ENCODE measurements at places on chromosomes 13 and 19.

GRCh38 chr13:98521461-98522247 lies 55.3 kb downstream of the STK24 start:
- DNase-seq: no peak

DNA sequence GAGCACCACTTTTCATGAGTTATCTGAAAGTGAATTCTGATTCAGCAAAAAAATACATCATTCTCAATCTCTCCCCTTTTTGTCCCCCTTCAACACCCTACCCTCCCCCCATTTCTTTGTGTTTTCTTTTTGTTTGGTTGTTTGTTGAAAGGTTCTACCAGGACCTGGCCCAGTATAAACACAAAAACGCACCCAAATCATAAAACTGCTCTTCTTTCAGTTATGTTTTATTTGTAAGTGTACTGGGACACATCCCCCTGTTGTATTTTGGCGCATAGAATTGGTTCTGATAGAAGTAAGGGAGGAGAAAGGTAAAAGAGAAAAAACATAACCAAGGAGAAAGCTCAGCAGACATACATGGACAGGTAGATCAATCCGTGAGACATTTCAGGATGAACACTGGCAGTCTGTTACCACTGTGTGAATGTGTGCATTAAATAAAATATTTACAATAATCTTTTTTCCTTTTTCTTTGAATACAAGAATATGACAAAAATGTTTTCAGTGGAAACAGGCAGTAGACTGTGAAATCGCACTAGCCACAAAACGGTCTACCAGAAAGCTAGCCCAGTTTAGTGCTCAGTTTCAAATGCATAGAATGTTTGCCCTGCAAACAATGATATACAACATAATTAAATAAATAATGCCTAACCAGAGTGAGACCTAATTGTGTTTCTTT lies 4.2 kb downstream of the POU4F1 start:
- no peak for DNase-seq

GRCh38 chr13:72651144-72651543 lies 76.3 kb downstream of the MZT1 start:
- DNase-seq: no peak

GRCh38 chr13:52850396-52851136 lies 2.1 kb upstream of the PCDH8 start:
- DNase-seq: no peak

DNA sequence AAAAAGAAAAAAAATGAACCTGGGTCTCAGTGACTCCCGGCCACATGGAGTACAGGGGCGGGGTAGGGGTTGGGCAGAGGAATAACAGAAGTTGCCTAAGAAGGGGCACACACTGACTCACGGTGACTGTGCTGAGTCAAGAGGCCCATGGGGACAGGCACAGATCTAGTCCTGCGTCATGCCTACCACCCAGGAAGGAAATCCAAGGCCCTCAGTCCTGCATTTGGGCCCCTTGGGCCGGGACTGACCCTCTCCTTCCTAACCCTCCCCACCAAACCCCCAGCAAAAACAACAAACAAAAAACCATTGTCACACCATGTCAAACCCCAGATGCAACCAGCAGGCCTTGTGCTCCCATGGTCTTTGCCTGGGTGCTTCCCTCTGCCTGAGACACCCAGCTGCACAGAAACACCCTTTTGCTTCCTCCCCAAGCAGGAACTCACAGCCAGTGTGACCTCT lies 9.6 kb upstream of the NOTCH3 start:
- no peak for DNase-seq

- peak; percentile 85 for DNase-seq
Observed at GRCh38 chr13:49690995-49691784, at the start of gene EBPL. EBPL (minus strand) TSS chr13:49691486; CDS start chr13:49691424, 62 bp downstream.

Measured in stimulated activated naive CD4-positive, alpha-beta T cell treated with Interleukin-2 at 50 U/mL for 16 hours (primary cell).